ENCODE measurements at places on chromosomes 2 and 18. TPM values are rescaled to one million over a fixed set of nuclear protein-coding genes. Genes with fewer than 3 reads are reported as not detected.
A peak's percentile ranks its signal among the peaks of the same experiment; 100 is the strongest.

DNA sequence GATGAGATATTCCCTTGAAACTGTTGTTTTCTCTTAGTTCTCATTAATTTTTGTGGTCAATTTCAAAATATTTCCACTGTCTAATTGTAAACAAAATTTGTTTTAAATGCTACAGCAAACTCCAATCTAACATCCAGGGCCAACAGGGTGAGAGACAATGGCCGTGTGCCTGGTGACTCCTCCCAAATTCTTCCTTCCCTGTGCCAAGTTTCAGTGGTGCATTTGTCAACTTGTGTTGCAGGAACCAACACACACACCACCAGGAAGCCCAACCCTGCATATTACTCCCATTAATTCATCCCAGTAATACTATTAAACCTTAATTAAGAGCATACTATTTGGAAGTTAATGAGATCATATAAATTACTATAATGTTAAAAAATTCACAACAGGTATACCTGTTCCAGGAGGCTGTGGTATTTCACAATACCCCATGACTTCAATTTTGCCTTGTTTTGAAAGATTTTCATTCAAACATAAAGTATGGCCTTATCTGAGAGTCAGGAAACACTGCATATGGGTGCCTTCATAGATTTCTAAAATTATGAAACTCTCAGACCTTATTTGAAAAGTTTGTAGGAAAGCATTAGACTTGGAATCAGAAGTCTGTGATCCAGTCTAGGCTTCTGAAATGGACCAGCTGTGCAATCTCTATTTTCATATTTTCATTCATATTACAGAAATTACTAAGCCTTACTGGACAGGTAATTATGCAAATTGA is 1.1 kb downstream of the SERPINB2 start:
- no peak for DNase-seq

DNA sequence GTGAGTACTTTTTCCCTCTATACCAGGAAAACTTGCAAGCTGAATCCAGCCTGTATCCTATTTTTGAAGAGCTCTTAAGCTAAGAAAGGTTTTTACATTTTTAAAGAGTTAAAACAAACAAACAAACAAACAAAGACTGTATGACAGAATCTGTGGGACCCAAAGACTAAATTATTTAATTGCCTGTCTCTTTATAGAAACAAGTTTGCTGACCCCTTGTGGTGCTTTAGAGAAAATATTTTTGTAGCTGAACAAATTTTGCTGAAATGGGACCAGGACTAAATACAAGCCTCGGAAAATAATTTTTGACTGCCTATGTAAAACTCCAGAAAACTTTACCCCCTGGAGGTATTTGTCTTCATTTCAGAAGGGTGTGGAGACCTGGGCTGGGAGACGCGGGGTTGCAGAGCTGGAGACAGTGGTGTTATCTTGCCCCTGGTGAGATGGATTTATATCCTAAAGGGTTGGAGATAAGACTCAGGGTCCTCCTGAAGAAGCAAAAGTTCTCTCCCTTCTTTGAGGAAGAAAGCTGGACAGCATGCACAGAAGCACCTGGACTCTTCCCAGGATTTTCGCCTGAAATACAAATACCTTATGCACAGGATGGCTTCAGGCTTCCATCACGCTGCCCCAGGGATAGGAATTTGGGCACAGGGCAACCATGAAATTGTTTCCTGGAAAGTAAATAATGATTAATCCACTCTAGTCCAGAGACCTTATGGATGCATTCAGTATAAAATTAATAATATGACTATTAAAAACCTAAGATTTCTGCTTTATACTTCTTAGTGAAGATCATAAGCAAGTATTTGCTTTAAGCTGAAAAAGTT is 54.3 kb downstream of the TMX3 start:
- DNase-seq: peak; percentile 35

Gene KIAA1328
- 15.0 TPM for polyA plus RNA-seq

GRCh38 chr2:23529659-23530058 is 144.7 kb downstream of the KLHL29 start:
- no peak for DNase-seq

DNA sequence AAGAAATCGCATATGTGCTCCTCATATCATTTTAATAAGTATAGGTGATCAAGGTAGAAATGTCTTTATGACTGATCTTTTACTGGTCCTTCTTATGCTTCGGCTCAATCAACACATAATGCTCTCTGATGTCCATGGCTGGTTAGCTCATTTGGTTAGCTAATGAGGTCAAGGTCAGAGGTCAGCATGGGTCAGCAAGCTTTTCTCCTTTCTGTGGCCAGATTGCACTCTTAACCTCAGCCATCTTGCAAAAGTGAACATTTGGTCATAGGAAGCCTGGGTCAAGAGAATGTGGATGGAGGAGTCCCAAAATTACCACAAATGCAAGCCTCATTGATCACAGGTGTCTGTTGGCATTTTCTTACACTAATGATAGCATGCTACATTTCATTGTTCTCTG is 35.4 kb upstream of the DARS1 start:
- DNase-seq: no peak

DNA sequence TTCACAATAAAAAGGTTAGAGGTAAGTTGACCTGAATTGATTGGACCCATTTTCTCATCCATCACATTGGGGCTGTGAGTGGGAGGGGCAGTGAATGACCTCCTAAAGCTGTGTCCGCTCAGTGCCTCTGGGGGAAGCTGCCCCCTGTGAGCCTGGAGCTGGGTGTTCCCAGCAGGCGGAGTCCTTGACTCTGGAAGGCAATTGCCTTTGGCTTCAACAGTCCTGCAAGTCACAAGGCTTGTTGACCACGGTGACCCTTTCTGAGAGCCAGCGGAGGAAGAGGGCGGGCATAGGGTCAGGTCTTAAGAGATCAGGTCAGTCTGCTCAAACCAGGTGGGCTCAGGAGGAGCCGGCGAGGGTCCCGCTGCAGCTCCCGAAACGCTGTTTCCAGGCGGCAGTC is 1.1 kb upstream of the CIDEA start:
- no peak for DNase-seq

DNA sequence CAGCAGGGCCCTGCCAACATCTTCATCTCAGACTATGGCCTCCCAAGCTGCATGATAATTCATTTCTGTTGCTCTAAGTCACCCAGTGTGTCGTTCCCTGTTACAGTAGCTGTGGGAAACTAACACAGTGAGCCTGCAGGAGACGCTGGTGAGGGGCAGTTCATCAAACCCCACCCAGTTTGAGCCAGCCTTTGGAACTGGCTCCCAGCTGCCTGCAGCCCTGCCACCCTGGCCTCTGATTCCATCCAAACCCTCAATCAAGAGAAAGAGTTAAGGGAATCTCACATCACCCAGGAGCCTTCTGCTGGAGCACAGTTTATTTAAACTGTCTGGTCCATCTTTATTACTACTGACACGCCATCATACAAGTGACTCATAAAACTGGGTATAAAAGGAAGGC is 64.9 kb upstream of the ZCCHC2 start:
- DNase-seq: no peak

- peak; percentile 27 for DNase-seq
Measured at GRCh38 chr2:24454294-24454693, 36.8 kb upstream of the NCOA1 start.

- DNase-seq: no peak
Measured at GRCh38 chr2:175136334-175137215, 31.4 kb downstream of the ATF2 start.

DNA sequence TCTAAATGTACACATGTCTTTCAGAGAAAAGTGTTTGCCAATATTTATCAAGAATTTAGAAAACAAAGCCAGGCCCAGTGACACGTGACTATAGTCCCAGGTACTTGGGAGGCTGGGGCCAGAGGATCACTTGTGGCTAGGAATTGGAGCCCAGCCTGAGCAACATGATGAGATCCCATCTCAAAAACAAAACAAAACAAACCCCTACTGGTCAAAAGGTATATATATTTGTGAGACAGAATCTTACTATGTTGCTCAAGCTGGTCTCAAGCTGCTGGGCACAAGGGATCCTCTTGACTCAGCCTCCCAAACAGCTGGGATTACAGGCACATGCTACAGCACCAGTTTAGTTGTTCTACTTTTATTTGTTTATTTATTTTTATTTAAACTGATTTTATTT is 79.2 kb downstream of the ZDBF2 start:
- no peak for DNase-seq

DNA sequence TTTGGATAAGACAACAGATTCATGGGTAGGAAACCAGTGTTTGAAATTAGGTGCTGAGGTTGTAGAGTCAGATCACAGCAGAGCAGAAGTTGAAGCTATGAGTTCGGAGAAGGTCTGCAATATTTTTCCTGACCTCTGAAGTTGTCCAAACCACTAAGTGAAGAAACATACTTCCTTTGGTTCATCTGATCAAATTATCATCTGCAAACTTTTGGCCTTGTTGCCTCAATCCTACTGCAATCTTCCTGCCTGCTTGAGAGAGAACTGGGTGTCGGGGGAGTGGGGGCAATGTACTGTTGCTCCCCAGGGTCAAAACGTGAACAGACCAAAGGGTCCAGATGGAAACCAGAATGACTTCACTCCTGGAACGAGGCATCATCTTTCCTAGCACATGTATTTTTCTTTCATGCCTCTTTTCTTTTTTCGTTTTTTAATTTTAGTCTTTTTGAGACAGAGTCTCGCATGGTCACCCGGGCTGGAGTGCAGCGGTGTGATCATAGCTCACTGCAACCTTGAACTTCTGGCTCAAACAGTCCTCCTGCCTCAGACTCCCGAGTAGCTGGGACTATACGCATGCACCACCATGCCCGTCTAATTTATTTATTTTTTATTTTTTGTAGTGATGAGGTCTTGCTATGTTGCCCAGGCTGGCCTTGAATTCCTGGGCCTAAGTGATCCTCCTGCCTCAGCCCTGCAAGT is 42.7 kb downstream of the RAB31 start:
- DNase-seq: no peak

Gene CDH19
- 0.22 TPM for polyA plus RNA-seq

DNA sequence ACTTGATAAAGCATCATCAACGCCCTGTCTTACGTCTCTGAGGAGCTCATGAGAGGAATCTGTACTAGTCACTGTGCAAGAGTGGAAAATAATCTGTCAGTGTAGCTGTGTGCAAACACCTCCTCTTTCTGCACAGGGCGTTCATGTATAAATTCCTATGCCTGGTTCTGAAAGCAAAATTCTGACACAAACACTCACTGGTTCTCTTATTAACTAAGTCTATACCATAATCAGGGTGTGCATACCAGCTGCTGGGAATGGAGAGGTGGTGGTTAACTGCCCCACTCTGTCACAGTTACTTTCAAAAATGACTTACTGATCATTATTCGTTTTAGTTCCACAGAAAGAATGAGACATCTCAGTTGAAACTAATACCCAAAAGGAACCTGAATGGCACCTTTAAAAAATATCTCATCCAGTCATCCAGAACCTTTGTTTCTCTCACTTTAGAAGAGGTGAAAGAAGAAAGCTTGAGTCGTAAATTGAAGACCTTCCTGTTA is 35.7 kb downstream of the STK39 start:
- DNase-seq: no peak

DNA sequence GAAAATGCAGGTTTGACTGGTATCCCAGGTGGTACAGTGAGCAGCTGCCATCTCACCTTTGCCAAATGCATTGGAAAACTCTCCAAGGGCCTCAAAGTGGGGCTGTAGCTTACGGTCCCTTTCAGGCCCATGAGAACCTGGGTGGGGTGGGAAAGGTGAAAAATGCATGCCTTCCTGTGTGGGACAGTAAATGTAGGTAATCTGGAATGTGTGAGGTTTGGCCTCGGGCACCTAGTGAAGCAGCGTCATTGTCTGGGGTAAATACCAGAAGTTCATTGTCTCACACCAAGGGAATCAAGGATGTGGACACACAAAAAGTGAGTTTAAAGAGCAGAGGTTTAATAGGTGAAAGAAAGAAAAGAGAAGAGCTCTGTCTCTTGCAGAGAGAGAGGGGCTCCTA is 36.6 kb downstream of the TIMM21 start:
- DNase-seq: no peak

DNA sequence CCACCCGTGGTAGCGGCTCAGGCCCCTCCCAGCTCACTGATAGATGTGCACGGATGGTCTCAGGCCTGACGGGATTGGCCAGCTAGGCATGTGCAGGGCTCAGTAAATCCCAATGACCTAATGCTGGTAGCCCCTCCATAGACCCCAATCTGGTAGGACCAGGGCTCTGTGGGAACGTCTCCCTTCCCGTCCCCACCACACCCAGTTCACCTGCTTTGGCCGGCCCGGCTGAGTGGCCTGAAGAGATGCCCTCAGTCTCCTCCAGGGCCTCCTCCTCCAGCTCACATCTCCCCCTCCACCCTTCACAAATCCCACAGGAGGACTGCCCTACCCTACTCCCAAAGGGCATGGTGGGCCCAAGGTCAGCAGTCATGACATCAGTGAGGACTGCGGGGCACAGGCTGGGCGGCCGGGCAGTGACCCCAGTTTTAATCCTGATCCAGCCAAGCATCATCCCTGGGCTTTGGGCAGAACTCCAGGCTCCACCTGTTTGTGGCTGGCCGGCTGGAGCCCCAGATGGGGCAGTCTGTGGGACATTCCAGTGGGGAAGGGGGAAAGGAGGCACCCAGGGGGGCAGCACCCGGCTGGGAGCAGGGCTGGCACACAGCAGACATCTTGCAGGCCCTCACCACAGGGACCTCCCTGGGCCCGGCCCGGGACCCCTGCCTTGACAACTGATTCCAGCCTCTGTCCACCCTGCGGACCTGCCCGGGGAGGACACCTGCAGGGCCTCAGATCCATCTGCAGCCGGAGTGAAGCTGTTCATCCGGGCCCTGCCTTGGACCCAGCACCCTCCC is 2.3 kb downstream of the KIF1A start:
- no peak for DNase-seq

Gene TPRKB
- 78.6 TPM for polyA plus RNA-seq

- peak; percentile 65 for DNase-seq
Measured at GRCh38 chr2:100610381-100610831, 47.6 kb downstream of the PDCL3 start.

GRCh38 chr2:69601179-69601612 is 42.3 kb downstream of the AAK1 start:
- DNase-seq: no peak

Gene YPEL5
- polyA plus RNA-seq: 128 TPM

- DNase-seq: no peak
Measured at GRCh38 chr2:24743924-24744323, 49.3 kb downstream of the PTRHD1 start.

Gene TTN
- polyA plus RNA-seq: 1.2 TPM

- no peak for DNase-seq
Measured at GRCh38 chr2:156436497-156437085, 412 bp downstream of the GPD2 start.

Gene ERMN
- polyA plus RNA-seq: 0.93 TPM

Gene PDE11A
- 9.4 TPM for polyA plus RNA-seq

GRCh38 chr2:44912660-44913059 is 28.8 kb upstream of the SIX3 start:
- DNase-seq: no peak

DNA sequence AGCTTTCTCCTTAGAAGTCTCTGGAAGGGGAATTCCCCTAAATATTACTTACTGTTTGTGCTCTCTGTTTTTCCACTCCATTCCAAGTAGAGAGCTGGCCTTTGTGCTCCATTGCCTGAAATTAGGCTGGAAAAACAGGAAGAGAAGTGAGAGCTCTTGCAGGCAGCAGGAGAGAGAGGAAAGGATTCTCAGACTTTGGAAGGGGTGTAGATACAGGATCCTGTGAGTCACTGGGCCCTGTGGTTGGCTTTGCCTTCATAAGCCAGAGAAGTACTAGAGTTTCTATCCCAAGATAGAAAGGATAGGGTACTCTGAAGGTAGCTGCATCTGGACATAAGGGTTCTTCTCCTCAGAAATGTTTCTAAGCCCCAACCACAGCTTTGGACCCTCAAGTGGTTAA is 188.9 kb downstream of the CMPK2 start:
- DNase-seq: no peak

GRCh38 chr2:190486037-190486623 is 48.4 kb downstream of the NEMP2 start:
- no peak for DNase-seq

Measured in left kidney (tissue), 8 donors.